Right hindlimb (tissue), 1 donor: ENCODE measurements at places on chromosomes 5 and 9.
A peak's percentile ranks its signal among the peaks of the same experiment; 100 is the strongest.

- DNase-seq: no peak
Observed at GRCh38 chr5:124733329-124733650, 13.1 kb downstream of the ZNF608 start.

GRCh38 chr5:116557669-116558271 is 16.9 kb downstream of the SEMA6A start:
- no peak for DNase-seq

DNA sequence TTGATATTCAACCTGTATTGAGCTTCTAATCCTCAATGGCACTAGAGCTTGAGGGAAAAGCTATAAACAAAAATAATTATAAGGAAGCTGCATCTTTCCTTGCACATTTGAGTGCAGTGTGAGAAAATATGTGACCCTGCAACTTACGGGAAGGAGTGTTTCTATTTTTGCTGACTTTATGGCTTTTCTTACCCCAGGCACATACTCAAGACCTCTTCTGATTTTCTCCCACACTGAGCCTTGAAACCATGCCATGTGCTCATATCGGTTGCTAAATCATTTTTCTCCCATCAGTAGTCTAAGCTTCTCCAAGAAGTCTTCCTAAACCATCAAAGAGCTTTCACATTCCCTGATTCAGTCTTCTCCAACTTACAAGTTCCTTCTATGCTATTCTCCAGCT is 91.5 kb downstream of the CDH6 start:
- no peak for DNase-seq

GRCh38 chr9:92790542-92791527 is 26.2 kb upstream of the BICD2 start:
- peak; percentile 83 for DNase-seq

GRCh38 chr5:62732677-62733121 is 154.1 kb downstream of the LRRC70 start:
- no peak for DNase-seq
